ENCODE measurements at places on chromosomes 6 and 20. TPM values are rescaled to one million over a fixed set of nuclear protein-coding genes. Genes with fewer than 3 reads are reported as not detected.

ABHD16B gene
- not detected for total RNA-seq

GJE1 gene
- total RNA-seq = not detected

SAMHD1 gene
- total RNA-seq = 408 TPM

MYB gene
- total RNA-seq = 13.5 TPM

PHACTR3 gene
- not detected for total RNA-seq

GINM1 gene
- 18.7 TPM for total RNA-seq

- H3K4me3 ChIP-seq = no peak overlapping the region
- no peak for DNase-seq
- H3K4me1 ChIP-seq = no peaks in the 10 kb centered on the region
- H3K36me3 ChIP-seq = no peaks in the 10 kb centered on the region
These were observed 287.6 kb downstream of the ESR1 start for GRCh38 chr6:152094992-152095592.

- H3K27me3 ChIP-seq = no peaks in the 10 kb centered on the region
- H3K4me3 ChIP-seq = no peak overlapping the region
- no peak for DNase-seq
- H3K4me1 ChIP-seq = peaks cover 16% of the 10 kb centered on the region
- no peaks in the 10 kb centered on the region for H3K36me3 ChIP-seq
These were observed 20.2 kb upstream of the RALGAPA2 start for GRCh38 chr20:20732641-20733040.

GRCh38 chr6:7219310-7219709 lies 93.7 kb downstream of the SSR1 start:
- no peak overlapping the region for H3K4me3 ChIP-seq
- no peak overlapping the region for H3K27ac ChIP-seq
- H3K4me1 ChIP-seq = peaks cover 9% of the 10 kb centered on the region
- H3K27me3 ChIP-seq = no peaks in the 10 kb centered on the region

GRCh38 chr6:88361754-88362153 lies 195.6 kb upstream of the CNR1 start:
- DNase-seq = no peak
- H3K36me3 ChIP-seq = no peaks in the 10 kb centered on the region
- no peaks in the 10 kb centered on the region for H3K4me1 ChIP-seq

DNA sequence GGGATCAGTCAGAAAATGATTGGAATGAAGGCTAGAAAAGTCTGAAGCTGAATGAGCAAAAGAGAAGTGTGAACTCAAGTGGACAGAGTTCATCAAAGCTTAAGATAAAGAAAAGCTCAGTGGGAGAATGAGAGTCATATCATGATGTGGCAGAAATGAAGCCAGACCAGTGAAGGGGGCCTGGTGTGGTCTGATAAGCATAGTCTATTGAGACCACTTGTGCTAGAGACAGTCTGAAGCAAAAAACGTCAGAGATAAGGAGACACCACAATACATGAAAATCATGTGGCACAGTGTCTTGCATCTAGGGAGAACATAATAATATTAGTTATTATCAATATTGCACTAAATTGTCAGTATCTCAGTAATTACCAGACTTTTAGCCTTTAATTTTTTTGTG lies 601.5 kb downstream of the UTRN start:
- H3K4me3 ChIP-seq = no peak overlapping the region
- DNase-seq = no peak
- no peaks in the 10 kb centered on the region for H3K4me1 ChIP-seq
- no peak overlapping the region for H3K27ac ChIP-seq
- H3K36me3 ChIP-seq = no peaks in the 10 kb centered on the region
- H3K27me3 ChIP-seq = peaks cover 15% of the 10 kb centered on the region

DNA sequence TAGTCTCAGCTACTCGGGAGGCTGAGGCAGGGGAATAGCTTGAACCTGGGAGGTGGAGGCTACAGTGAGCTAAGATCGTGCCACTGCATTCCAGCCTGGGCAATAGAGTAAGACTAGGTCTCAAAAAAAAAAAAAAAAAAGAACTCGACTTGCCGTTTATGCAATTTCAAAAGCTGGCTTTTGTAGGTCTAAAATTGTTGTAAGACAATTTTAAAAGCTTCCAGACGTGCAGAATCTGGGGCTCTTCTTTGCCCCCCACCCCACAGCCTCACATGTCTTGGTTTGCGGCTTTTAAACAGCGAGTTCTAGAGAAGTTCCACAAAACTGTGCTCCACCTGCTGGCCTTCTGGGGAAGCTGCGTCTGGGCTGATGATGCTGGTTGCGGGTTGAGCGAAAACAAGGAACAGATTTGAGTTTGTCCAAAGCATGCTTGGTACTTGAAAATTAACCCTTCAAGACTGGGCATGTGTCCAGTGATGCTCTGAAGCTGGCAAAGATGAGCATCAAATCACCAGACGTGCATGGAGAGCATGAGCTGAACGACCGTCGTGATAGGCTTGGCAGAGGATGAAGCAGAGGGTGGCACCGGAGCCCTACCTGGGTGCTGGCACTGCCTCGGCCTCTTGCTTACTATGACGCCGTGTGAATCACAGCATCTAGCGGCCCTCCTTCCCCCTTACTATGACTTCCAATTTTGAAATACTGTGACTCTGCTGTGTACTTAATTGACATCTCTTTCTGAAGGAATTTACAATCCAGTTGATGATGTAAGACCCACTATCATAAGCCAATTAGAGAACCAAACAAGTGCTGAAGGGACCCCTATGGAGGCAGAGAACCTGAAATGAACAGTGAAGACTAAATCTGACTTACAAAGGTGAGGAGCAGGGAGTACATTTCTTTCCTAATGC lies 171.4 kb downstream of the GMPR start:
- H3K27ac ChIP-seq = peak overlapping the region; percentile 1
- H3K27me3 ChIP-seq = no peaks in the 10 kb centered on the region
- H3K36me3 ChIP-seq = peaks cover 4% of the 10 kb centered on the region
- H3K4me3 ChIP-seq = no peak overlapping the region

GRCh38 chr6:137044366-137045221 lies at the start of gene IL20RA:
IL20RA (minus strand) TSS chr6:137044965; CDS start chr6:137044728, 237 bp downstream.
- DNase-seq = no peak
- peaks cover 83% of the 10 kb centered on the region for H3K27me3 ChIP-seq
- H3K27ac ChIP-seq = no peak within 1 kb of the TSS
- H3K4me3 ChIP-seq = peak within 1 kb of the TSS; percentile 74
- H3K4me1 ChIP-seq = peaks cover 7% of the 10 kb centered on the region

DNA sequence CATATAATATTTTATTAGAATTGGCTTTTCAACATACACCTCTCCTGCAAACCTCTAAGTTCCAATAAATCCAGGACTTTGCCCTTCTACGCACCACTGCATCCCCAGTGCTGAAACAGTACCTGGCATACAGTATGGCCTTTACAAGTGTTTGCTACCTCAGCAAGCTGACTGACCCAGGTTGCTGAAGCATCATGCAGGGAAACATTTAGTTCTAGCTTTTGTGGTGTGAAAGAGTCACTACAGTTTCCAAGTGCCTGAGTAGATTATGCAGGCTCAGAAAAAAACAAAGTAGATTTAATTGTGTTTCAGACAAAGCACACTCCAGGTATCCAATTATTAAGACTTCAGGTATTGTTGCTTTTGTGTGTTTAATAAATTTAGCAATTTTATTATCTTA lies 614.2 kb upstream of the NRSN1 start:
- H3K4me1 ChIP-seq = no peaks in the 10 kb centered on the region
- no peak overlapping the region for H3K27ac ChIP-seq
- H3K27me3 ChIP-seq = no peaks in the 10 kb centered on the region
- DNase-seq = no peak

DNA sequence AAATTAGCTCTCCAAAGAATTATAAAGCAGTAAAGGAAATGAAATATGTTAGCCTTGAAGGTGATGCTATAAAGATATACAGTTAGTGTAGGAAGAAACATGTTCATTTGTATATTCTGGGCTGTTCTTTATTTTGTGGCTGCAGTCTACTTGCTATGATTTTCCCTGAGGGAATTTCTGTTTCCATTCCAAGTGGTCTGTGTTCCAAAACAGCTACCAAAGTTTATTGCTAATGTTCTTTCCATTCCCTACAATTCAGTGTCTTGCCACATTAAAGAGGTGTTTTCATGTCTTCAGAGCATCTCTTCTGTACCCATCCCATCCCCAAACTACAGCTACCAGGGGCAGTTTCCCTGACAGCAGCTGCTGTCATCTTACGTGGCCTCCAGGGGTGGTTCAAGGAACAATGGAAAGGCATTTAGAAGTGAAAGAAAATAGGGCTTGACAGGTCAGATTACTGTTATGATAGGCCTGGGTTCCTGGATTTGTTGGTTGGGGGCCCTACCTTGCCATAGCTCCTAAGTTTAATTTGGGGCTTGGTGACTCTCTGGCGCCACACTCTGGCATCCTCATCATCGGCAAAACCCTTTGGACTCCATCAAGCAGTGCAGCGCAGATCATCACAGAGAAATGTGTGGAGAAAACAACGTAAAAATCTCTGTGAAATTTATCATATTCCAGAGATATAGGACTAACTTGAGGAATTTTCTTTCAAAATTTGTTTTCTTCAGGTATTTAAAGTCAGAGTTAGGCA lies 33.8 kb upstream of the AIG1 start:
- no peaks in the 10 kb centered on the region for H3K27me3 ChIP-seq
- H3K4me3 ChIP-seq = no peak overlapping the region
- no peaks in the 10 kb centered on the region for H3K36me3 ChIP-seq

GRCh38 chr20:10917826-10918225 lies 244.0 kb upstream of the JAG1 start:
- H3K27me3 ChIP-seq = no peaks in the 10 kb centered on the region
- no peak for DNase-seq
- no peaks in the 10 kb centered on the region for H3K36me3 ChIP-seq
- H3K4me1 ChIP-seq = no peaks in the 10 kb centered on the region
- H3K27ac ChIP-seq = no peak overlapping the region
- no peak overlapping the region for H3K4me3 ChIP-seq

- H3K4me3 ChIP-seq = no peak overlapping the region
- H3K36me3 ChIP-seq = no peaks in the 10 kb centered on the region
- peaks cover 7% of the 10 kb centered on the region for H3K4me1 ChIP-seq
- no peaks in the 10 kb centered on the region for H3K27me3 ChIP-seq
- peak; percentile 67 for DNase-seq
These were observed 174.1 kb downstream of the BMP7 start for GRCh38 chr20:57092112-57092899.

DNA sequence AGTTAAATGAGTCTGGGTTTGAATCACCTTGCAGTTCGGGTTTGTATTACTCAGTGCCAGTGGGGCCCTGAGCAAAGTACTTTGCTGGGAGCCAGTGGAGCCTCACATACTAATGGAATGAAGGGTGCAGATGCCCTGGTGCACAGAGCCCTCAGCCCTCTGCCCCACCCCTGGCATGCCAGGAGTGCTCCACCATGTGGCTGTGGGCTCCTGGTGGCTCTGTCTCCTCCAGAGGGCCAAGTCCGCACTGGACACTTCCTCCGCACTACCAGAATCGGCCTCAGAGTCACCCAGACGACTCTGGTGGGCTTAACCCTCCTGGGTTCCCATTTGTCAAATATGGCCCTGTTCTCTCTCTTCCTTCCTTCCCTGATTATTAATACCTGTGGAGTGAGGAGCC lies 94.0 kb downstream of the STK35 start:
- no peaks in the 10 kb centered on the region for H3K27me3 ChIP-seq
- H3K4me1 ChIP-seq = no peaks in the 10 kb centered on the region
- H3K4me3 ChIP-seq = no peak overlapping the region
- H3K27ac ChIP-seq = no peak overlapping the region
- H3K36me3 ChIP-seq = no peaks in the 10 kb centered on the region

GRCh38 chr20:49964964-49965780 lies 17.6 kb upstream of the SNAI1 start:
- no peak overlapping the region for H3K27ac ChIP-seq
- DNase-seq = no peak
- H3K4me1 ChIP-seq = no peaks in the 10 kb centered on the region
- H3K36me3 ChIP-seq = peaks cover under 1% of the 10 kb centered on the region

DNA sequence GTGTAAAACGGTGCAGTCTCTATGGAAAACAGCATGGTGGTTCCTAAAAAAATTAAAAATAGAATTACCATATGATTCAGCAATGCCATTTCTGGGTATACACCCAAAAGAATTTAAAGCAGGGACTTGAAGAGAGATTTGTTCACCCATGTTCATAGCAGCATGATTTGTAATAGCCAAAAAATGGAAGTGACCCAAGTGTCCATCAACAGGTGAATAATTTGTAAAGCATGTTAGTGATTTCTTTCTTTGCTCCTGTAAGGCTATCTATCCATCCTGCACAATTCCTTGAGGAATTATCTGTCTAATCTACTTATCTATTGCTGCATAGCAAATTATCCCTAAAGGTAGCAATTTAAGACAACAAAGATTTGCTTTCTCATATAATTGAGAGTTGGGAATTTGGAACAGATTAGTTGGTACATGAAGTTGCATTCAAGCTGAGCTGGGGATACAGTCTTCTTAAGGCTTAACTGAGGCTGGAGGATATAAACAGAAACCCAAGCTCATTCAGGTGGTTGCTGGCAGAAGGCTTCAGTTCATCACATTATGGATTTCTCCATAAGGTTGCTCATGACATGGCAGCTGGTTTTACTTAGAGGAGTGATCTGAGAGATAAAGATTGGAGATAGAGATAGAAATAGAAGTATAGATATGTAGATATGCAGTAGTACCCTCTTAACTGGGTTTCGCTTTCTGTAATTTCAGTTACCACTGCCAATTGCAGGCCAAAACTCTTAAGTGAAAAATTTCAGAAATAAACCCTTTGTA lies 62.0 kb downstream of the IL22RA2 start:
- H3K27me3 ChIP-seq = peaks cover 10% of the 10 kb centered on the region
- H3K4me1 ChIP-seq = no peaks in the 10 kb centered on the region
- no peaks in the 10 kb centered on the region for H3K36me3 ChIP-seq
- H3K4me3 ChIP-seq = no peak overlapping the region
- DNase-seq = no peak
- H3K27ac ChIP-seq = no peak overlapping the region

- H3K27me3 ChIP-seq = peaks cover 15% of the 10 kb centered on the region
- H3K4me1 ChIP-seq = peaks cover 2% of the 10 kb centered on the region
- no peaks in the 10 kb centered on the region for H3K36me3 ChIP-seq
- no peak overlapping the region for H3K4me3 ChIP-seq
- peak; percentile 70 for DNase-seq
These were observed 19.3 kb downstream of the FAXC start for GRCh38 chr6:99330159-99330558.

DNA sequence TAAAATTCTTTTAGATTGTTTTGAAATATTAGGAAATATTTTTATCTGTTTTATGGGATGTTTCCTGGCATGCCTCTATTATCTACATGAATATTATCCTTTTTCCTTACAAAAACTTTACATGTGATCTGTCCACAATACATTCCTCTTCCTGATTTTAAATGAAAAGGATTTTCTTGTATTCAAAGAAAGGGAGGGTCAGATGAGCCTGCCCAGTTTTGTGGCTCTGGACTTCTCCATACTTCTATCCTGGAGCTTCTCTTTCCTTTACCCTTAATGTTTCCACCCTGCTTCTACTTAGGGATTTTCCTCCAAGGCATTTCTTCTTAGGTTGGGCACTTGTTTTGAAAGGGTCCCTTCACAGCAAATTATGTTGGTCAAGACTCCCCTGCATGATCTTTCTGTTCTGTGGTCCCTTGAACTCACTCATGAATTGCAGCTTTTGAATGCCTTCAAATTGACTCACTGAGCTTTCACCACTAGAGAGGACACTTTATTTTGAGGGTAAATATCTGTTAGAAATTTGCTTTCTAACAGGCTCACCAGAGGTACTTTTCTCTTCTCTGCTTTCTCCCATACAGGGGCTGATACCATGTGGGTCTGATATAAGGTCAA lies 104.9 kb downstream of the CENPW start:
- H3K4me1 ChIP-seq = no peaks in the 10 kb centered on the region
- no peak overlapping the region for H3K27ac ChIP-seq
- DNase-seq = no peak
- H3K4me3 ChIP-seq = no peak overlapping the region
- peaks cover 2% of the 10 kb centered on the region for H3K27me3 ChIP-seq
- H3K36me3 ChIP-seq = no peaks in the 10 kb centered on the region
